ENCODE measurements at places on chromosomes 6 and 20.

DNA sequence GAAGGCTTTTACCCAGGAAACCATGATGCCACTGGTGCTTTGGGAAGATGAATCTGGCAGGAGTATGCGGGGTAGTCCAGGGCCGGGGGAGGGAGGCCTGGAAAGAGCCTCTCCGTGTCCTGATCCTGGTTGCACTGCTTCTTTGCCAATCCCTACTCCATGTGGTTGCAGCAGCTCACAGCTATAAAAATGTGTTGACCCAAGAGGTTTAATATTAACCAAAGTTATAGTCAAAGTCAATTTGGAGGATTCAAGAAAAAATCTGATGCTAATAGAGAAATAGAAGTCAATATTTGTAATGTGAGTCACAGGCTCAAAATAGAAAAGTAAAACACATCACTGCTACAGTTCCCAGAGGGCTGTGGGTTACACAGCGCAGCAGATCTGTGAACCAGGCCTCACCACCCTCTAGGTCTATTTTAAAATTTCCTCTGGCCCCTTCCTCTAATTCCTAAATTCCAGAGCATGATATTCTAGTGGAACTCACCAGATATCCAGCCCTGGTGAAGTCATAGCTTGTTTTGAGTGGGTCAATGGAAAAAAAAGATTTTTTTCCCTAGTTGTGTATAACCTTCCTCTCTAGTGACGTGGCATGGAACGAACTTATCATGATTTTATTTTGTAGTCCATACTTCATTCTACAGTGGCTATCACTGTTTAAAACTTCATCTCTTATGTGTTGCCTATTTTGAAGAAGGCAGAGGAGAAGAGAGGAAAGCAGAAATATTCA lies 63.2 kb upstream of the BMP2 start:
- DNase-seq = no peak

- no peak for DNase-seq
Observed at GRCh38 chr20:20463933-20464374, 96.0 kb downstream of the INSM1 start.

- no peak for DNase-seq
Observed at GRCh38 chr6:80174900-80175572, 68.6 kb downstream of the BCKDHB start.

GRCh38 chr6:103675807-103676406 lies 1183.8 kb downstream of the HACE1 start:
- no peak for DNase-seq

DNA sequence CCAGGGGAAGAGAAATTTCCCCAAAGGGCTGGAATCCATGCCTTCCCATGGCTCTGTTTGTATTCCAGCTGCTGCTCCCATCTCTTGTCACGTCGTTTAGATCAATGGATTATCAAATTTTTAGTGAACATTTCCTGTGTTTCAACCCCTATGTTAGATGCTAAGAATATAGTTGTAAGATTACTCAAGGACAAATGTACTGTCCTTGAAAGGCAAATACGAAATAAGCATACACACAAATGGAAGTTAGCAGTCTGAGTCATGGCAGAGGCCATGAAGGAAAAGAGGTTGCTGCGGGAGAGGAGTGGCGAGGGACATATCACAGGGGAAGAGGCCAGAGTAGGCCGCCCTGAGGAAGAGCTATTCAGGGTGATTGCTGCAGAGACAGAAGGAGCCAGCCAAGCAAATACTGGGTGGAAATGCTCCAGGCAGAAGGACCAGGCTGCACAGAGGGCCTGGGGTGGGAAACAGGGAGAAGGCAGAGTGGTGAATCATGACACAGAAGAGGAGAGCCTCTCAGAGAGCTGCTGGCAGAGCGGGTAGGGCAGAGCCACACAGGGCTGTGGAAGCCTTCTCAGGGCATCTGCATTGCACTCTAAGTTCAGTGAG lies 219.2 kb upstream of the LRFN2 start:
- no peak for DNase-seq

DNA sequence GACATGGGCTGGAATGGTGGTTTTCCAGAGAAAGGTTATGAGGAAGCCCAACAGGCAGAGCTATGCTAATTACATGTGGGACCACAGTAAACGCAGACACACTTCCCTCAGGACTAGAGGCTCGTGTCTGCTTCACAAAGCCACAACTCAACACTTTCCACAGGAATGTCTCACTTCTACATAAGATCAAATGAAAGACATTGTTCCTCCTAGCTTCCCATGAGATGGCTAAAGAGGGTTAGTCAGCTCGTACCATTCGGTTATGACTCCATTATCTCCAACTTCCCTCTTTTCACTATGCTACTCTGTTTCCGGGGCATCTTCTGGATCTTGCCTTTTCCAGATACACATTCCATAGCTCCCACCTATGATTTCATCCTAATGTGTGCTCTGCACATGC lies 29.1 kb upstream of the ZC3H12D start:
- DNase-seq = no peak

DNA sequence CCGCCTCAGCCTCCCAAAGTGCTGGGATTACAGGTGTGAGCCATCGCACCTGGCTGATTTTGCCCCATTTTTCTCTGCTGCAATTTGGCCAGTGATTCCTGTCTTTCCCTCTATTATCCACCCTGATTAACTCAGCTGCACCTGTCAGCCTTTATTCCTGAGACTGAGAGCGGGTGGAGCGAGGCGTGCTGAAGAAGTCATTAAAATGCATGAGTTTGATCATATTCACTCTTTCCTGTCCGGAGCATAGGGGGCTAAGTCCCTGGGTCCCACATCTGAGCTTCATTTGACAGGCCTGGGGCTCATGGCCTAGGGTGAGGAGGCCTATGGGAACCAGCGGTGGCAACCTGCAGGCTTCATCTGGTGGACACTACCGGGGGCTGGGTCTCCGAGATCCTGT lies 25.7 kb upstream of the CTNNBL1 start:
- no peak for DNase-seq

DNA sequence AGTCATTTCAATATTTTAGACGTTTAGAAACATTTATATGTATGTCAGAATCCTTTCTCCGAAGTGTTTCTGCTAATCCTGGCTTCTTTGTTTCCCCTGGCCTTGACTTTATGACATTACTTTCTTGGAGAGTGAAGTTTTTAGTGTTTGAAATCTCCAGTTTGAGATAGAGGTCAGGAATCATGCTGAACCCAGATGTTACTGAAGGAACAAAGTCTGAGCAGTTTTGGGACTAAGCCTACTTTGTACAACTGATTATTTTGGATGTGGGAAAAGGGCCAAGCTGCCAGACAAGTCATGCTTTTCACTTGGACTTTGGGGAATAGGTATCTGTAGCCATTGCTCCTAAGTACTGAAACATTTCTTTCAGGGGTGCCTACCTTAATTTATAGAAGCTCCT lies 2.3 kb downstream of the RNF144B start:
- DNase-seq = no peak

DNA sequence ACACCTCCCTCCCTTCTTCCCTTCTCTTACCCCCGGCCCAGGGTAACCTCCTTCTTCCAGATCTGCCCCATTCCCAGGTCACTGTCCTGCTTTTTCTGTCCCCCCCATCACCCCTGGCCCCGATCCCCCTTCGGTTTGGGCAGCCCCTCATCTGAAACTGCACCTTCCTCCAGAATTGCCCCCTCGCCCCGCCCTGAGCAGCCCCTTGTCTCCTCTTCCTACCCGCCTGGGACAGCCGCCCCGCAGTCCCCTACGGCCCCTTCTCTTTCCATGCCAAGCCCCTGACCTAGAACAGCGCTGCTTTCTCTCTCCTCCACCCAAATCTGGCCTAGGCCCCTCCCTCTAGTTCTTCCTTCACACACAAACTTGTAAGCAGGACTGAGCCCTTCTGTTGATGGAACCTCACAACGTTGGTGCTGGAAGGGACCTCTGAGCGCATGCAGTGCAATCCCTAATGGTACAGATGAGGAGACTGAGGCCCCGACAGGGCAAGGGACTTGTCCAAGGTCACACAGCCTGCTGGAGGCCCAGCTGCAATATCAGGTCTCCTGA lies 630 bp downstream of the PPP2R5D start:
- DNase-seq = no peak
